Fibroblast of skin of back (primary cell): ENCODE measurements at places on chromosomes 1 and 21.

DNA sequence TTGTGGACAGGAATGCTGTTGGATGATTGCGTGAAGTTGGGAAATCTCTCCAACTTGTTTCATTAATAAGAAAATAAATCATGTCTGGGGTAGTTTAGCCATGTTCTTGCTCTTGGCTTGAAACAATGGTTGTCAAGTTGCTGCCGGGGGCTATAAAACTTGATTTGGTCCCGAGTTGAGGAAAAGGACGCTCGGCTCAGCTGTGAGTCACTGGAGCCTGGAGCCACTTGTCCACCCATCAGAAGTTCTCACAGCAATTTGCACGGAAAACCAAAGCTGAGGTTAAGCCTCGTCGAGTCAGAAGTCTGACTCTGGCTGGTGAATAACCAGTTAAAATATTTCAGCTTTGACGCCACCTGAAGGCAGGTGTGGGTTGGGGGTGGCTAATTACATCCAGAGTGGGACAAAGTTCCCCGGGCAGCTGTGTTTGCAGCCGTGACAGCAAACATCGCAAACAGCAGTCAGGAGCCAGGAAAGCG lies 19.7 kb upstream of the RIPK4 start:
- peak; percentile 12 for DNase-seq

DNA sequence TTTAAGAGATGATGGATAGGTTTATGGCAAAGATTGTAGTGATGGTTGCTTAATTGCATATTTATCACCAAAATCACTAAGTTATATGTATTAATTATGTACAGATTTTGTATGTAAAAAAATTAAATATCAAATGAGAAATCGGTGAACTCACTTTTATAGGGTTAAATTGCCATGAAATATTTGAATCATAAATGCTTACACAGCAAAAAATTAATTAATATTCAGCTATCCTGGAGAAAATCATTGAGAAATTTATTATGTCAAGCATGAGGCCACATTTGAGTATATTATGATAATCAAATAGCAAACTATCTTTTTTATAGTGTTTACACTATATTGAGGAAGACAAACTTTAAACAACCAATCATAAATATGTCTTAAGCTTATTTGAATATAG lies 239.4 kb upstream of the BRINP3 start:
- DNase-seq, result no peak

DNA sequence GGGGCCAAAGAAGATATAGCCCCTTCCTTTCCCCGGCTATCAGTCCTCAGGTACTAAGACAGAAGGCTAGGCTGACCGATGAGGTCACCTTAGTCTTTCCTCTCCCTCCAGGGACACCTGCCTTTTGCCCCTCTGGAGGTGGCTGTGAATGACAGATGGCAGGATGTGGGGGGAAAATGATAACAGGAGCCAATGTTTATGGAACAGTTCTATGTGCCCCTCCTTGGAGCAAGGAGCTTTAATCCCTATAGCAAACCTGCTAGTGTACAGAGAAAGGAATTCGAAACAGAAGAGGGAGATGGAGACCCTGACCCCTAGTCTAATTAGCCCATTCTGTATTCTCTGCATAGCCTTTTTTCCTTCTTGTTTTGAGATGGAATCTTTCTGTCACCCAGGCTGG lies 28.1 kb downstream of the SERINC2 start:
- DNase-seq, result no peak

GRCh38 chr1:150003801-150004200 lies 6.7 kb downstream of the OTUD7B start:
- no peak for DNase-seq

GRCh38 chr21:35764586-35764985 lies 295.7 kb downstream of the SETD4 start:
- DNase-seq, result no peak
